ENCODE measurements at places on chromosomes 11 and 22.

DNA sequence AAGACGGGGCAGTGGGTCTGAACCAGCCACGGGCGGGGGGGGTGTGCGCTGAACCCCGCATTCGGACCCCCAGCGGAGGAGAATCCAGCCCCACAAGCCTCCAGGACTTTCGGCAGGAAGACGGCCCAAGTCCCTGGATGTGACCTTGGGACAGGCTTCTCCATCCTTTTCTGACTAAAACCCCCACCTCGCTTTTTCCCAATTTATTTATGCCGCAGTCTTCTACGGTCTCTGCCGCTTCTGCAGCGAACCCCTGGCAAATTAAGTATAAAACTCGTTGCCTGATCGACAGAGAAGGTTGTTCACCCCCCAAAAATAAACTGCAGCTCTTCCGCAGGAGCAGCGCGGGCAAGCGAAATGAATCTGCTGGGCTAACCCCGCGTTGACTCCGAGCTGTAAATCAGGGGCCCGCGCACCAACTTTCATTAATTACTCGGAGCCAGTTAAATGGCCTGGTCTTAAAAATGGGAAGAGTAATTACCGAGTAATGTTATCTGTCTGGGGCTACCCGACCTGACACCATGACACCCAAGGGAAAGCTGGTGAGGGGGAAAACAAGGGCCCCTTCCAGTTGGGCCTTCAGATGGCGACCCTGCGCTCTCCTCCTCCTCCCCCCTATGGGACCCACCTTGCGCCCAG lies 6.6 kb downstream of the WT1 start:
- DNase-seq, result no peak

- DNase-seq, result no peak
Observed at GRCh38 chr11:28342716-28343115, 234.5 kb downstream of the METTL15 start.

- DNase-seq, result no peak
Observed at GRCh38 chr11:119717839-119718534, 11.0 kb downstream of the NECTIN1 start.

DNA sequence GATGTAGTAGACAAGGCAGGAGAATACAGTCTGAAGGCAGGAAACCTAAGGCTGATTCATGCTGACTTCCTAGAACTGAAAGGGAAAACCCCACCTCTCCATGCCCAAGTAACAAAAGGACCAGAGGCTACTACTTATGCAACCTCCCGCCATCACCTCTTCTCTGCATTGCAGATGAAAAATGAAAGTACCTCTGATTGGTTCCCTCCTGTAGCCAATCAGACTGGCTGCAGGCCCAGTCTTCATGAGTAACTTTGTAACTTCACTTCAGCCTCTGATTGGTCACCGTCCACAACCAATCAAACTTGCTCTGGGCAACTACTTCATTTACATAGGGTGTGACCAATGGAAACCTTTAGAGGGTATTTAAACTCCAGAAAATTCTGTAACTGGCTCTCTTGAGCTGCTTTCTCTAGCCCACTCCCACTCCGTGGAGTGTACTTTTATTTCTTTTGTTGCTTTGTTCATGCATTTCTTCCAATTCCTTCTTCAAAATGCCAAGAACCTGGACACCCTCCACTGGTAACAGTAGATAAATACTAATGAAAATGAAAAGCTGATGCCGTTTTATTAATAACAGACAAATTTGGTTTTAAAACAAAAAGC lies 5.2 kb upstream of the MAP6 start:
- DNase-seq, result no peak

DNA sequence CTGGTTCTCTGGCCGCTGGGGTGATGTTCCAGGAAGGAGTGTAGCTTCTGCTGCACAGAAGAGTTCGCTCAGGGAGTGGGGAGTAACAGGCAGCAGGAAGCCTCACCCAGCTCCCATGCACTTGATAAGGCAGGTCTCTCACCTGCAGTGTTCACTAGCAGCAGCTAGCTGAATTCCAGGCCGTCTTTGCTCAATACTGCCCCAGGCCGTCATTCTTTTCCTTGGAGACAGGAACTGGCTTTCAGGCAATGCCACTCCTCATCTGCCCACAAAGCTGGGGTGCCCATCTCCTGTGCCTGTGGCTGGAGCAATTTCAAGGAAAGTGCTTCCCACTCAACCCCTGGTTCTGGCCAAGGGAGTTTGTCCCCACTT lies 66.1 kb downstream of the ARHGAP42 start:
- DNase-seq, result no peak

DNA sequence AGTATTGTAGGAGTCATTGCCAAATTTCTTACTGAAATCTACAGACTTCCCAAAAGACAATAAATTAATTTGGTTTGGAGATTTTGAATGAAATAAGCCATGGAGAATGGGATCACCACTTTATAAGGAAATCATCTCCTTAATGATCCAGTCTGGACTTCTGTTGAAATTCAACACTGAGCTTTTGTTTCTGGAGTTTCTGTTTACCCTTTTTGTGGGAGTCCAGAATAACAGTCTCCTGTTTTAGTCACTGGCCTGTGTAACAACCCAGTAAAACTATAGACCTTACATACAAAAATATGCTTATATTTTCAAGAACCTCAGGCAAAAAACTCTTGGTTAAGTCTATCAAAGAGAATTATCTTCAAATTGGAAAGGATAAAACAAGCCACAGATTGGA lies 321.7 kb upstream of the PLET1 start:
- DNase-seq, result no peak

GRCh38 chr22:28884747-28885350 lies 1.5 kb downstream of the ZNRF3 start:
- no peak for DNase-seq

- no peak for DNase-seq
Observed at GRCh38 chr11:124886978-124887666, 10.5 kb downstream of the ROBO4 start.

GRCh38 chr11:119262668-119263351 lies 54.1 kb downstream of the MCAM start:
- no peak for DNase-seq

GRCh38 chr11:43467958-43468357 lies 109.2 kb downstream of the TTC17 start:
- no peak for DNase-seq
